WTC11 (cell line): ENCODE measurements at places on chromosomes 3 and 15. TPM values are rescaled to one million over a fixed set of nuclear protein-coding genes. Genes with fewer than 3 reads are reported as not detected.

Gene TTC21A
- total RNA-seq, result 3.8 to 4.6 TPM (median 4.4 TPM) in 3 replicates

GRCh38 chr3:136366289-136366688 is 116.1 kb downstream of the PCCB start:
- H3K4me3 ChIP-seq, result no peak overlapping the region
- no peaks in the 10 kb centered on the region for H3K4me1 ChIP-seq
- H3K27ac ChIP-seq, result no peak overlapping the region

DNA sequence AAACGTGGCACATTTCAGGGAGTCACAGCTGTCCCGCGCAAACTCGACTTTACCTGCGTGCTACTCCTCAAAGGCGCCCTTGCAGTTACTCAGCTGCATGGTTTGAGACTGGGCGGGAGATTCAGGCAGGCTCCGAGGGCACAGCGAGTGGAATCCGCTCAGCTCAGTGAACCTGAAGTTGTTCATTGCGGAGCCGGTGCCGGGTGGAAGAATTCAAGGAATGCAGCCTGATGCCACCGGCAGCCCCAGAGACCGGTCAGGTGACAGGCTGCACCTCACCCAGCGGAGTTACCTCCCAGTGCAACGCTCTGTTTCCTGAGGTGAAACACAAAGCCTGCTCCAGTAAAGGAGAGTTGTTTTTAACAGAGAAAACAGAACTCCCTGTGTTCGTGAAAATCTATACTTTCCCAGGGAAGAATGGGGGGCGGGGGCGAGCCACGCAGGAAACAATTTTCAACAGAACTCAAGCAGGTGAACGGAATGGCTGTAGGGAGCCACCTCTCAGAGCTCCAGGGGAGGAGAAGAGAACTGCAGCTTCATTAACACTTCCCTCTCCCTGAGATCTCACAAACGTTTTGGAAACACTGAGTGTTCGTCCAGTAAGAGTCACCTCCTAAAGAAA is 3.8 kb downstream of the VEPH1 start:
- peak overlapping the region; percentile 98 for H3K27ac ChIP-seq
- H3K36me3 ChIP-seq, result no peaks in the 10 kb centered on the region
- DNase-seq, result peak; percentile 91
- H3K4me3 ChIP-seq, result peak overlapping the region; percentile 78
- no peaks in the 10 kb centered on the region; the same call in 1 of the 2 replicates for H3K27me3 ChIP-seq

Gene ACOX2
- total RNA-seq, result 1.1 to 1.8 TPM (median 1.1 TPM) in 3 replicates

Gene IQCF5
- not detected in 3 replicates for total RNA-seq

- no peak for DNase-seq
- H3K27ac ChIP-seq, result no peak overlapping the region
- H3K36me3 ChIP-seq, result no peaks in the 10 kb centered on the region
- no peaks in the 10 kb centered on the region for H3K27me3 ChIP-seq
- peaks cover 9% of the 10 kb centered on the region for H3K4me1 ChIP-seq
- H3K4me3 ChIP-seq, result no peak overlapping the region
These were observed 723.4 kb downstream of the ZPLD1 start for GRCh38 chr3:103158183-103158582.

DNA sequence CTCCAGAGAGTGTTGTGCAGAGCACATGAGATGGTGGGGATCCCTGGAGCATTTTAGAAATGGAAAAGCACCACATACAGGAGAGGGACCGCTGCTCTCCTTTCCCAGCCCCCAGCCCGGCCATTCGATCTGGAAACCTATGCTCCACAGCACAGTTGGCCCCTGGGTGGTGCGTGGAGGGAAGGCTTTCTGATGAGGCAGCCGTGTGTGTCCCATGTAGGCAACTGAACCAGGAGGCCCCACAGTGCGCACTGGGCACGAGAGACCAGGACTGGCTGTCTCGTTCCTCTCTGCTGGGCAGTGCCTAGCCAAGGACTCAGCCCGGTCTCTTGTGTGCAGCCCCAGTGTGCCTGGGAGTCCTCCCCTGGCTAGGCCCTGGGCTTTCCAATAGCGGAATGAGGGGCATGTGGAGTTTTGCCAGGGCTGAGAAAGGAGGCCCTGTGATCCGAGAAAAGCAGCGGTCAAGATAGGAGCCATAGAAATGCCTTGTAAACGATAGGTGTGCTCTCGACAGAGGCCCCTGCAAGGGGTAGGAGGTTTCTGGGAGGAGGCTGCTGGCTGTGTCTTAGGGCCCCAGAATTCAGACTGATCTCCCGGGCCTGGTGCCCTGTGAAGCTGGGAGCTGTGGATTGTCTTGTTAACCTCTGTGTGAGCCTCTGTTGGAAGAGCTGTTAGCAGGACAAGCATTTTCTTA is 39.0 kb downstream of the CHDH start:
- H3K27ac ChIP-seq, result no peak overlapping the region
- no peaks in the 10 kb centered on the region for H3K36me3 ChIP-seq

GRCh38 chr3:15755181-15755580 is 42.6 kb downstream of the ANKRD28 start:
- peaks cover 58% of the 10 kb centered on the region for H3K4me1 ChIP-seq
- no peak overlapping the region for H3K27ac ChIP-seq
- no peaks in the 10 kb centered on the region for H3K27me3 ChIP-seq

- H3K4me1 ChIP-seq, result peaks cover 5% of the 10 kb centered on the region
- no peak overlapping the region for H3K4me3 ChIP-seq
- DNase-seq, result no peak
- peaks cover 98% of the 10 kb centered on the region for H3K36me3 ChIP-seq
These were observed 5.9 kb upstream of the GRAMD2A start for GRCh38 chr15:72203507-72203837.

DNA sequence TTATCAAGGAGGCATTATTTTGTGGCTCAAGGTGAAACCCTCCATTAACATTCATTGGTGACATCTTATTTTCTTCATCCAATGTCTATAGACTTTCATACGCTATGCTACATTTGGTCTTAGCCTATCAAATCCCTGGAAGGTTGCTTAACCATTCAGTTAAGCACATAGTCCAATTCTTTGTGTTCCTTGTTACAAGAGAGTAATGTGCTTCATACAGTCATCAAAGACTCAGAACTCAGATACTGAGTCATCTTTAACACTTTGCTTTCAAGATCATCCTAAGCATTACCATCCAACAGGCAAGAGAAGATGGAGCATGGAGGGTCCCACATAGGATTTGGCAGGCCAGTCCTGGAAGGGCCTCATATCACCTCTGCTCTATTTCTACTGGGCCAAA is 1202.1 kb downstream of the ROBO1 start:
- 0 out of 2 replicates have a peak, but pooled peaks cover 5% of the 10 kb centered on the region for H3K27me3 ChIP-seq
- no peak overlapping the region for H3K27ac ChIP-seq
- no peak overlapping the region for H3K4me3 ChIP-seq
- peaks cover 29% of the 10 kb centered on the region for H3K4me1 ChIP-seq
- peaks cover 43% of the 10 kb centered on the region for H3K36me3 ChIP-seq

DNA sequence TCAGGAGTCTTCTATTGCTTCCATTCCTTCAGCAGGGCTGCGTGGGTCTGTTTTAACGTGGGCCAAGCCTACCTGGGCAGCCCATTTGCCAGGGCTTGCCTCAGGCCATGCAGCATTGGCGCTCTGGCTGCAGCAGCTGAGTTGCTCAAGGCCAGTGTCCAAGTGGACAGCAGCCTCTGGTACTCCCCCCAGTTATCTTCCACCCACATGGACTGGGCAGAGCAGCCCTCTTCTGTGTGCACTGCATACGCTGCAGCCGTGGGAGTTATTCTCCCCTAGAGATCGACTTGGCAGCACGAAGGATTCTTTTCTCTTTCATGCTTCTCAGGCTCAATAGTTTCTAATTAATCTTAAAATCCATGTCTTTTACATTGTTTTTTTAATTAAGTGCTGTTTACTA is 6.9 kb upstream of the CAPN3 start:
- H3K36me3 ChIP-seq, result no peaks in the 10 kb centered on the region
- no peaks in the 10 kb centered on the region for H3K4me1 ChIP-seq
- H3K4me3 ChIP-seq, result no peak overlapping the region
- no peak overlapping the region for H3K27ac ChIP-seq
- DNase-seq, result no peak

GRCh38 chr3:141530415-141530768 is 43.6 kb downstream of the RASA2 start:
- no peak overlapping the region for H3K27ac ChIP-seq
- H3K4me1 ChIP-seq, result peaks cover 13% of the 10 kb centered on the region
- no peak overlapping the region for H3K4me3 ChIP-seq
- peaks cover 4% of the 10 kb centered on the region; the same call in 1 of the 2 replicates for H3K27me3 ChIP-seq
